ENCODE measurements at places on chromosomes 4 and X.

GRCh38 chr4:91171217-91171616 lies 1044.0 kb downstream of the CCSER1 start:
- no peak for DNase-seq

DNA sequence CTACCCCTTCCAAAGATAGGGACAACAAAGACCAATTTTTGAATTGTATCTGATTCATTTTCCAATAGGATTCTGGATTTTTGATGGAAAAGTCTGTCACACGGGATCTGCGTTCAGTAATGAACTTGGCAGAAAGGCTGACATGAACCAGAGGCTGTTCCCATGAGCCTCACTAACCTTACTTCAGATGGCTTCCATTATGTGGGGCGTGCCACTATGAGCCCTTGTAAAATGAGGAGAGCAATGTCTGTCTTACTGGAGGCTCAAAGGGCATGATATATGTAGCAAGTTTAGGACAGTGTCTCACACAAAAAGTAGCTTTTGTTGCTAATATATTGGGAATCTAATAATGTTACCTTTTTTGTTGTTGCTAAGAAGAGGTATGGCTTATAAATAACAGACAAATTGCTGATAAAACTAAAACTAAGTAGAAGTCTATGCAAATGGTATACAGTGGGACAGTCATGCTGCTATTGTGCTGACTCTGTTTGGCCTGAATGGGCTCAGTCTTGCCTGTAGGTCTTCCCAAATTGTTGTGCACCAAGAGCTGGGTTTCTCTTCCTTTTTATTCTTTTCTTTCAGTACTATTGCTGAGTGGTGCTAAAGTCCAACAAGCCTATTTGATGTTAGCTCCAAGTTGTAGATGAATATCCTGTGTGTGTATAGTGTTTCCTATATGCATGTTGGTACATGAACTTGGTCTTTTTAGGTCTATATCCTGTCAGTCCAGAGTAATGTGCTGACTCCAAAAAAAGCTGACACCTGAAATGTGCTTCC lies 132.1 kb downstream of the SPRY1 start:
- DNase-seq = no peak

DNA sequence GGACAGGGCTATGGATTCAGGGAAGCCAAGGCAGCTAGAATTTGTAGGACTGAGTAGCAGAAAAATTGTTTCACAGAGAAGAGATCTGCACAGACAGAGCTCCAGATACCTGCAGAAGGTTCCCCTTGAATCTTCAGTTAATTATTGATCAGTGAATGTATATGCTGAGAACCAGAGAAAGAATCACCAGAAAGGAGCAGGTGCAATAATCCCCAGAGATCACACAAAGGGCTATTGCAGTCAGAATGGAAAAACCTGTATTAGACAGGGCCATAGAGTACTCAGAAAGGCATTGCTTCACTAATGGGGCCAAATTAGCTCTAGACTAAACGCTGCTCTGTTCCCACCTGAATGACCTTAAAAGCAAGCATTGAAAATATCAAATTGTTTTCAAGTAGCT lies 35.5 kb upstream of the SMAD1 start:
- no peak for DNase-seq

DNA sequence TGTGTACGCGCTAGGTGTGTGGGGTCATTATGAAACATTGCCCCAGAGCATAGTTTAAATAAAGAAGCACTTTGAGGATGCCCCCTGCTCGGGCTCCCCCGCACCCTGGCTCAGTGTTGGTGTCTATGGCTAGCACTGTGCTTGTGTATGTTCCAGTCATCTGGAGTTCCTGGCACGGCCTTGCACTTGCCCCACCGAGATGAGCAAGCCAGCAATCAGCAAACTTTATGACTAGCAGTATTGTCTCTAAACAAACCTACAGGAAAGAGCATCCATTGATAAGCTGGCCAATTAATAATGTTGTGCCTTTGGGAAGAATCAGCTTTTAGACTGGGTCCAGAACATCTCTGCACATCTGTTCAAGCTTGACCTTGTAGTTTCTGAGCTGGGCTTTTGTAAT lies 707 bp upstream of the SHROOM4 start:
- DNase-seq = no peak

GRCh38 chr4:2849267-2850152 lies 5.9 kb downstream of the ADD1 start:
- no peak for DNase-seq

DNA sequence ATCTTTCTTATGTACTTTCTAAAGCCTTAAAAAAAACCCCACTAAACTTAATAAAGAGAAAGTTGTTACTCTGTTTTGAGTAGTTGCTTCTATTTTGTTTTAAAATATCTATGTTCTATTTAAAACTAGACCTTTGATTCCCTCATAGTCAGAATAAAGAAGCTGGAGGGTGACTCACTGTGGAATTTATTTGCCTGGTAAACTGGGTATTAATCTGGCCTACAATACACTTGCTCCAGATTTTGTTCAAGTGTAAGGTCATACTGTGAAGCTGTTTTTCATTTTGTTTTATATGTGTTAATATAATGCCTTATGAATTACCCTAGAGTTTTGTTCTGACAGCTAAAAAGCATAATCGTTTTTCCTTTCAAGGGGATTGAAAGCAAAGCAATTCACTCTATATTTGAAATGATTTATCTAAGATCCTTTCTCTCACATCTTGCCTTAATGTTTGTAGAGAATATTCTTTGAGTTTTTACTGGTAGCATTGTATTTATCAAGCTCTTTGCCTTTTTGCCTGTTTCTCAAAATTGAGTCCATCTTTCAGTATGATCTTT lies 277.4 kb upstream of the PITX2 start:
- DNase-seq = no peak

- DNase-seq = no peak
Observed at GRCh38 chr4:79663141-79663540, 255.1 kb upstream of the GK2 start.

DNA sequence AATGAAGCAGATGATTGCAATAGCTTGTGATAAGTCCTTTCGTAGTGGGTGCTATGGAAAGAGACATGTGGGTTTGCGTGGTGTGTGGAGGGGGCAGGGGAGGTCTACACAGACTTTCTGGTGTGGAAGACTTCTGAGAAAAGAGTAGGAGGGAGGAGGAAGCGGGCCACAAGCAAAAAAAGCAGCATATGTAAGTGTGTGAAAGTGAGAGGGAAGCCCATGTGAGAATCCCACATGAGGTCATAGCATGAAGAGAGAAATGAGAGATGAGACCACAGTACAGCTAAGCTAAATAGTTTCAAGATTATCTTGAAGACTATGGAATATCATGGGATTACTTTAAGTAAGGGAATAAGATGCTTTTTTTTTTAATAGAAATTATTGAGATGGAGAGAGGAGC lies 2039.9 kb upstream of the TENM3 start:
- DNase-seq = no peak

DNA sequence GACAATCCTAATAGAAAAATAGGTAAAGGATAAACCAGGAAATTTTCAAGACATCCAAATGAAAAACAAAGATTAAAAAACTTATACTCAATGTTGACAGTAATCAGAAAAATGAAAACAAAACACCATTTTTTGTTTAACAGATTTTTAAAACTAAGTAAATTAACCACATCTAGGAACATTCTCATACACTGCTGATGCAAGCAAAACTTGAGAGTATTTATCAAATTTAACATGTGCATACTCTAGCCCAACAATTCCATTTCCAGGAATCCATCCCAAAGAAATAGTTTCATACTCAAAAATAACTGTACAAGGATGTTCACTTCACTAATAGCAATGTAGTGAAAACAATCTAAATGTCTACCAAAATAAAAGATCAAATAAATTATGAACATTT lies 11.5 kb downstream of the ANKRD17 start:
- DNase-seq = no peak

DNA sequence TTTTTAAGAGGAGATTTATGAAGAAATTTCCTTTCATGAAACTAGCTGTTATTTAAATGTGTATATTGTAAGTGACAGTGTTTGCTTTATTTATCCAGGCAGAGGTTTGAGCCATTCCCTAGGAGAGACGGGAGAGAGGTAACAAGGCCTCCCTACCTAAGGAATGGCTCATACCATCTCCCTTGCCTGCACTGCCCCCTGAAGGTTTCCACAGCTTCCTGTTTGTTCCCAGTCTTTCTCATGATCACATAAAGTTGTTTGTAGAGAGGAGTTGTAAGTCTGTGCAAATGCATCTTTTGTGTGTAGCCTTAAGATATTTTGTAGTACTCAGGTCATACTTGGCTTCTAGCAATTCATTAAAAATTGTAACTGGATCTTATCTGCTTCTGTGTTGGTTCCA lies 1504.5 kb upstream of the PCDH10 start:
- no peak for DNase-seq

GRCh38 chr4:181661090-181661489 lies 582.1 kb upstream of the TENM3 start:
- no peak for DNase-seq

DNA sequence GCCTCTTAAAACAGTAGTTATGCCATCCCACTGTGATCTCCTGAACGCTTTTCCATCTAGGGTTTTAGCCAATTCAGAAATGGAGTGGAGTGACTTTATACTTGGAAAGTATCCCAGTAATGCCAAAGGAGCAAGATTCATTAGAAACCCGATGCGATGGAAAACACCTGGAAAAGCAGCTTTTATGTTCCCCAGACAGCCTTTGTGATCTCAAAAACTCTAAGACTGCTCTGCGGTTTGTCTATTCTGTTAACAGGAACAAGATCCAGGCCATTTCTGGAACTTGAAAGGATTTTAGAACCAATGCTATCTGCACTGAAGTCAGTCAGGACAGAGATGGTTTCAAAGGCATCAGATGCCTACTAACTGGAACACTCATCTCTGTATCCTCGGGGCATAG lies 145.1 kb downstream of the APBB2 start:
- DNase-seq = no peak

GRCh38 chrX:67787196-67787595 lies 243.4 kb downstream of the AR start:
- DNase-seq = no peak

DNA sequence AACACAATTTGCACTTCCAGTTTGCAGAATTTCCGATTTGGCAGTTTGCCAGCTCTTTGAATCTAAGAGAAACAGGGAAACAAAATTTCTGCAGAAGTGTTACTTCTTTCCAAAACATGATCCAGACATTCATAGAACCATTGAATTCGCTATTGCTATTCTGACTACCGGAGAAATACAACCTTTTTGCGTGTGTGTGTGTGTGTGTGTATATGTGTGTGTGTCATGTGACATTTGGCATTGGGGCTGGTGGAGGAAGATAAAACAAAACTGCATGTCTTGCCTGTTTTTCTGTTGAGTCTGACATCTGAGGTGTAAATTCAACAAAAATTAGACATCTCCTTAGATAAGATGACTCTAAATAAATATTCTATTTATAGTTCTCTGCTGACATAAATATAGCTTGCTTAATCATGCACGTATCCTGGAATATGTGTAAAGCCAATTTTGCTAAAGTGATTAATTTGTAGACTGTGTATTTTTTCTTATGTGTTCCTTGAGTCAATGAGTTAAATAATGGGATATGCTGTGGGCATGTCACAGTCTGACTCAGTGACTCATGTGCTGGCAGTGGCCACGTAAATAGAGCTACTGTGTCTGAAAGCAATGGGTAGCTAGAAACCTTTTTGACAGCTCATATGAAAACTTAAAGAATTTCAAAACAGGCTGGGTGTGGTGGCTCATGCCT lies 98.9 kb downstream of the HPGD start:
- DNase-seq = no peak

DNA sequence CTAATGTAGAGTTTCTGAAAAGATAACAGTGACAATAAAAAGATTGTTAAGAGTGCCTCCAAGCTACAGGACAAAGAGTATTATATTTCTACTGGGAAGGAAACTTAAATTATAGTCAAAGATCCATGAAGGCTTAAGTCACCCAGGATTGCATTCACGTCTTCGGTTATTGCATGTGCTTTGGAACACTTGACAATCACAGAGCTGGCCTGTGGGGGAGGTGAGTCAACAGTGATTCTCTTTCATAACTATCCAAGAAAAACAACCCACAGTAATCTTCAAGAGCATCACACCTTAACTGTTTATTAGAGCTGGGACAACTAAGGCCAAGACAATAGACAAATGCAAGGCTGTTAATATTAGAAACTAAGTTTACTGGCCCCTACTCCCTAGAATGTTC lies 40.3 kb downstream of the PDGFC start:
- no peak for DNase-seq

GRCh38 chr4:121198251-121198650 lies 34.1 kb upstream of the TNIP3 start:
- DNase-seq = no peak

GRCh38 chr4:116438981-116439729 lies 646.2 kb downstream of the TRAM1L1 start:
- DNase-seq = no peak

GRCh38 chr4:7903791-7904516 lies 35.7 kb downstream of the AFAP1 start:
- DNase-seq = no peak

DNA sequence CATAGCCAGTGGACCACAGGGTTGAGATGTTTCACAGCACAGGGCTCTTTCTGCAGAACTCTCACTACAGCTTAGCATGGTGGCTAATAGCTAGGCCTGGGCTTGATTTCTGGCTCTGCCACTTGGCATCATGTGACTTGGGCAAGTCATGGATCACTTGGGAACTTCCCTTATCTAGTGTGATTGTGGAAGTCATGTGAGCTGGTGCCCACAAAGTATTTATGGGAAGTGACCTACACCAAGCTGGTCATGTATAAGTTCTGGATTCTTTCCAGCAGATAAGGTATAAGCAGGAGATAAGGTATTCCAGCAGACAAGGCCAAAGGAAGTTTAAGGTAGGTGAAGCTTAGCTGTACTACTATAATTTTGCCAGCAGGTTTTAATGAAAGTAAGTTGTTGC lies 61.0 kb downstream of the REELD1 start:
- DNase-seq = no peak

DNA sequence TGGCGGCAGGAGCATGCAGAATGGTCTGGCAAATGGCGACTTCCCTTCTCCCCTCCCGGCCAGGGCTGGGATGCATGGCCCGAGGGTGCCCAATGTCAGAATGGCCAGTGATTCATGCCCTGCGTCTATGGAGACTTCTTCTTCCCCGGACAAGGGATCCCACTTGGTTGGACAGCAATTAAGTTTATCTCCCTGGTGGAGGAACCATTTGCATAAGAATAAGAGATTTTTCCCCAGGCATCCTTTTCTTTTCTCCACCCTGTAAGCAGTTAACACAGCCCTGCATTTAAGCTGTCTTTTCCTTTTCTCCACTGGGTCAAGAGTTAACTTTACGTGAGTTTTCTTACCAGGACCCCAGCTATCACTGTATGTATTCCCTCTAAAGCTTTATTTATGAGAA lies 856.6 kb downstream of the GLUD2 start:
- no peak for DNase-seq

GRCh38 chr4:119026662-119027444 lies 108.8 kb upstream of the MYOZ2 start:
- no peak for DNase-seq

- DNase-seq = no peak
Observed at GRCh38 chr4:120796271-120796670, 126.3 kb downstream of the PRDM5 start.

- DNase-seq = no peak
Observed at GRCh38 chrX:111521169-111521568, 9.7 kb downstream of the SERTM2 start.

All from esophagus squamous epithelium (tissue), 5 donors.